Stimulated activated CD8-positive, alpha-beta memory T cell treated with anti-CD3 and anti-CD28 coated beads, Interleukin-7, amount 100 ng/mL, for 48 hours (primary cell): ENCODE measurements at places on chromosomes 16 and 17.

GRCh38 chr16:30417529-30418349, 10.3 kb downstream of the ZNF771 start:
- DNase-seq, result peak; percentile 82

- DNase-seq, result peak; percentile 11
Observed at GRCh38 chr16:11796227-11797165, 562 bp downstream of the ZC3H7A start.

- no peak for DNase-seq
Observed at GRCh38 chr17:64741038-64741641, 79.0 kb upstream of the SMURF2 start.

DNA sequence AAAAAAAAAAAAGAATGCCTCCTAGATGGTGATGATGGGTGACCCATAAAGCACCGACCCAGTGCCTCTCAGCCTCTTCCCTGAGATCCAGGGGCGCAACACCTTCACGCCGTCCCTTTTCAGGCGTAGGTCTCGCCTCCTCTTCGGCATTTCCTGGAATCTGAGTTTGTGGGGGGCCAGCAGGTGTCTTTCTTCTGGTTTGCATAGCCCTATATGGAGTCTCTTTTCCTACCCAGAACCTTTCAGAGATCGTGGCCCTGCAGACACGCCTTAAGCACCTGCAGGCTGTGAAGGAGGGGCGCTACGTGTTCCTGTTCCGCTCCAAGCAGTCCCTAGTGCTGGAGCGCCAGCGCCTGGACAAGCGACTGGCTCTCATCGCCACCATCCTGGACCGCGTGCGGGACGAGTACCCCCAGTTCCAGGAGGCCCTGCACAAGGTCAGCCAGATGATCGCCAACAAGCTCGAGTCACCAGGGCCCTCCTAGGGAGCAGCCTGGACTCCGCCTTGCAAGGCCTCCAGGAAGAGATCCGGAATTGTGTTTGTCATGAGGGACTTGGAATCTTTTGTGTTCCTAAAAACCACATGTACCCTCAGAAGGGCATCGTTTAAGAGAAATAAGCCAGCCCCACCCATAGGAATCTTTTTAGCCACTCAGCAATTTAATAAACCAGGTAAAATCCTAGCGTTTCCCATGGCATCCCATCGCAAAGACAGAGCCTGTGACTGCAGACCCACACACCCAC, 1.9 kb upstream of the GAA start:
- no peak for DNase-seq

GRCh38 chr17:8552577-8553320, 77.8 kb downstream of the MYH10 start:
- no peak for DNase-seq

DNA sequence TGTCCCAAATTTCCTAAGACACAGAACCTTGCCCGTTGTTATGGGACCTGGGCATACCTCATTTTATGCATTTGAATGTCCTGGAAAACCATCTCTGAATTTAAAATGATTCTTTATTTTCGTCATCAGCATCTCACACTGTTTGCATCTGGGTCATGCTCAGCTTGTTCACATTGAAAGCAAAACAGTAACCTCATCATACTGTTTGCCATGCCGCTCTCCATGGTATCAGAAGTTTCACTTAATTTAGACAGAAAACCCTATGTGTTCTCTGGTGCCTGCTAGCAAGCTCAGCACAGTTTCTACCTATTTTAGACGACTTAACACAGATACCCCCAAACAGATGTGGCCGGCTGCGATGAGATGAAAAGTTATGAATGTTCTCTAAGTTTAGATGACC, 292.1 kb downstream of the SNX29 start:
- no peak for DNase-seq

DNA sequence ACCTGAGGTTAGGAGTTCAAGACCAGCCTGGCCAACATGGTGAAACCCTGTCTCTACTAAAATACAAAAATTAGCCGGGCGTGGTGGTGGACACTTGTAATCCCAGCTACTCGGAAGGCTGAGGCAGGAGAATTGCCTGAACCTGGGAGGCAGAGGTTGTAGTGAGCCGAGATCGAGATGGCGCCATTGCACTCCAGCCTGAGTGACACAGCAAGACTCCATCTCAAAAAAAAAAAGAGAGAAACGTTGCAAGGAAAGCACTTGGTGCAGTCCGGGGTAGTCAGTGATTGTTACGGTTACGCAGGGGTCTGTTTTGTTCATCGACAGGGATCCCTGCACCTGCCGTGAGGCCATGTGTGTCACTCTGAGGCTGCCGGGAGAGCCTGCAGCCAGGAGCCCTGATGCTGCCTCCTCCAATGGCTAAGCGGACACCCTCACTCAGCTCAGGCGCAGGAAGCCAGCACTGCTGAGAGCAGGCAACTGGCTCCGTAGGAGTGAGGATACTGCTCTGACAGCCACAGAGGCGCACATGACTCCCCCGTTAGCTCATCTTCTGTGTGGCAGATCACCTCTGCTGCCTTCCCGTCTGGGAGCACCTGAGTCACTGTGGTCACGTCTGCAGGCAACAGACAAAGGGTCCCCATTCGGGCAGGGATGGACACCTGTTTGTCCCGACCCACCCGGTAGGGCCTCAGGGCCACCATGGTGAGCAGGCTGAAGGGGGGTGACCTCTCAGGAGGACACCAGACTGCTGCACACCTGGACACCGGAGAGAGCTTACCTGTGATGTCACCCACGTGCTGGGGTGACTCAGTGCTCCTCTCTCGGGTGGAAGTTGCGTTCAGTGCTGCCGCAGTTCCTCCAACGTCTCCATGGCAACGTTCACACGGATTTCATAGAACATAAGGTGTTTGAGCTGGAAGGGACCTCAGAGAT, 5.2 kb upstream of the RAB26 start:
- no peak for DNase-seq

GRCh38 chr16:55091213-55091870, 160.7 kb downstream of the IRX5 start:
- DNase-seq, result no peak

- DNase-seq, result no peak
Observed at GRCh38 chr17:69800870-69801269, 274.2 kb upstream of the KCNJ16 start.

DNA sequence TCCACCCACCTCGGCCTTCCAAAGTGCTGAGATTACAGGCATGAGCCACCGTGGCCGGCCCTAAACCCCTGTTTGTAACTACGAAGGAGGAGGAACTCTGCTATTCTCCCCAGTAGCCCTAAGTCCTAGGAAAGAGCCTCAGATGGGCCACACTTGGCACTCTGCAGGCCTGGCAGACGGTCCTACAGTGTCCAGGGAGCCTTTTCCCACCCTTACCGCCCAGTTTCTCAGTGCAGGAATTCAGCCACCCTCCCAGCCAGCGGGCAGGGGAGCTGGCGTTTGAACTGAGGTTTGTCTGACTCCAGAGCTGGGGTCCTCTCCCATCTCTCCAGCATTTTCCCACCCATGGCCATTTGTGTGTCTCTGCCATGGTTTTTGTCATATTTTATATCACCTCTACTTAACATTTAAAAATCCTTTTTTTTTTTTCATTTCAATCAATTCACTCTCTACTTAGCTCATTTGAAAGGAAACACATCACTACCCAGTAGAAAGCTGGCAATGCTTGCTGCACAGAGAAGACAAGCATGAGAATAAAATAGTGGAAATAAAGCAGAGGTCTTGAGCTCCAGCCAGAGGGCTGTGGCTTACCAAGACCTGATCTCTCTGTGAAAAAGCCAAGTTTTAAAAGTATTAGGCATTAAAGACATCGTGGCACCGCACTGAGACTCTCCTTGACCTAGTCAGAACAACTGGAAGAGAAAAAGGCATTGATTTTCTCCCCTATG, 34.9 kb downstream of the BCO1 start:
- DNase-seq, result no peak

- DNase-seq, result peak; percentile 28
Observed at GRCh38 chr17:596763-597644, 117.6 kb downstream of the VPS53 start.

DNA sequence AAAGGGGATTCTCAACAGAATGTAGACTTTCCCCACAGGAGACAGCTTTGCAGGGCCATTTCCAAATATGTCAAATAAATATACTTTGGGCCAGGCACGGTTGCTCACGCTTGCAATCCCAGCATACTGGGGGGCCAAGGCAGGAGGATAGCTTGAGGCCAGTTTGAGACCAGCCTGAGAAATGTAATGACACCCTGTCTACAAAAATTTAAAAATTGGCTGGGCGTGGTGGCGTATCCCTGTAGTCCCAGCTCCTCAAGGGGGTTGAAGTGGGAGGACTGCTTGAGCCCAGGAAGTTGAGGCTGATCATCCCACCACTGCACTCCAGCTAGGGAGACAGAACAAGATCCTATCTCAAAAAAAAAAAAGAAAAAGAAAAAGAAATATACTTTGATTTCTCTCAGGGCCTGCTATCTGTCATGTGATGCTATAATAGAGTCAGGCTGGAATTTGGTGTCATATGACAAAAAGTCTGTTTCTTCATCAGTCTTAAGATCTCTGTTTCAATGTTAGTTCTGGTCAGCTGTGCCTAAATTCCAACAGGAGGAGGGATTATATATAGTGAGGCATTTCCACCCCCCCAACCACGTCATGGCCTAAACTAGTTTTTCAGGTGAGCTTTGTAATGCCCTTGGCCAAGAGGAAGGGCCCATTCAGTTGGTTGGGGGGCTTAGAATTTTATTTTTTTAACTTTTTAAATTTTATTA, 4.3 kb upstream of the ZDHHC7 start:
- no peak for DNase-seq

DNA sequence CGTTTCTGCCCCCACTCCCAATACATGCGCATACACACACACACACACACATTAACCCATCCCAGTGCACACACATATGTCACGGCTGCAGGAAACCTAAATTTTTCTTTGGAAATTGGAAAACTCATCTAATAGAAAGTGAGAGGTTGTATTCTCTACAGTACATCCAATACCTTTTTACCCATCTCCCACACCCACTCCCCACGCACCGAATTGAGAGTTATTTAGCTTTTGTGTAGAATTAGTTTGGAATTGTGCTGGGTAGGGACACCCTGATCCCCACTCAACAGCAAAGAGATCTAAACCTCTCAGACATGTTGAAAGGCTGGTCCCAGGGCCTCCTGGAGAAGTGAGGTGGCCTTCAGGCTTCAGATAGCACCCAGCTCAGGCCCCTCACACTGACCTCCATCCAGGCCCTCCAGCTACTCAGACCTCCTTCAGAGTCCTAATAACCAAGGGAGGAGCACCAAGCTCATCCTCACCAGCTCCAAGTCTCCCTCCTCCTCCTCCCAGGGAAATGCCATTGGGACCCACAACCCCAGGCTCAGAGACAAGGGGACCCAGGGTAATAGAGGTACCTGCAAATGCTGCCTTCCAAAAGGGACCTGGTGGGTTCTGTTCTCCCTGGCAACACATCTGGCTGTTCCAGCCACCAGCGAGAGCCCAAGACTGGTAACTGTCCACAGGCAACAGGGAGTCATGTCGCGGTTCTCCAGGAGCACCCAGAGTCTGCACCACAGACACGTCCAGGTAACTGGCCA, 955 bp downstream of the HOXB13 start:
- no peak for DNase-seq

DNA sequence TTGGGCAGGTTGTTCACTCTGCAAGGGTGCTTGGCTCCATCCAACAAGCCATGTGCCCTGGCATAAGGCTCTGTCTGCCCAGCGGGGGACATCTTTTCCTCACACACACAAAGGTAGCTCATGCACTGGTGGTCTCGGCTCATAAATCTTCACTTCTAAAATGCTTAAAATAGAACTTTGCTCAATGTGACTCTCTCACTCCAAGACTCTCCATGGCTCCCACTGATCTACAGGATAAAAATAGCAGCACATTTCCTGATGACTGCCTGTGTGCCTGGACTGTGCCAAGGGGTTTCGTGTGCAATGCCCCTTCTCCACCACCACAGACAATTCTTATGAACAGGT, 15.1 kb upstream of the CIBAR2 start:
- DNase-seq, result no peak

DNA sequence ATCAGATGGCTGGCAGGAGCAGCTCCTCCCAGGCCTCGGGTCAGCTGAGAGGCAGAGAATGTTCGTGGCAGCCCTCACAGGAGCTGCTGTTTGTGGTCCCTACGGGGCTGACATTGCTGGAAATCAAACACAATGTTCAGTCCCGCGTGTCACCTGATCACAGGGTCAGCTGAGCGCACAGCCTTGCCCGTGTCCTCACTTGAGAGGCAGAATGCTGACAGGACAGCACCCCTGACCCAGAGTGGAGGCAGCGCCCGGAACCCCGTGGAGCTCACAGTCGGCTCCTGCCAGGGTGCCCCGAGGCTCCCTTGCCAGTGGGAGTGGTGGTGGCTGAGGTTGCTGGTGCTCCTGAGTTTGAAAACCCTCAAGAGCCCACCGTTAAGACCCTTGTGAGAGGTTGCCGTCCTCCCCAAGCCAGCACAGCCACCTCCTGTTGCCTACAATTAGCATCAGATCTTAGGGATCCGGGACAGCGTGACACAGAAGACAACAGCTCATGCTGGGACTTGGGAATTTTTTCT, 3.6 kb upstream of the CHMP6 start:
- no peak for DNase-seq

GRCh38 chr16:85138825-85139627, 26.8 kb upstream of the CIBAR2 start:
- DNase-seq, result no peak

DNA sequence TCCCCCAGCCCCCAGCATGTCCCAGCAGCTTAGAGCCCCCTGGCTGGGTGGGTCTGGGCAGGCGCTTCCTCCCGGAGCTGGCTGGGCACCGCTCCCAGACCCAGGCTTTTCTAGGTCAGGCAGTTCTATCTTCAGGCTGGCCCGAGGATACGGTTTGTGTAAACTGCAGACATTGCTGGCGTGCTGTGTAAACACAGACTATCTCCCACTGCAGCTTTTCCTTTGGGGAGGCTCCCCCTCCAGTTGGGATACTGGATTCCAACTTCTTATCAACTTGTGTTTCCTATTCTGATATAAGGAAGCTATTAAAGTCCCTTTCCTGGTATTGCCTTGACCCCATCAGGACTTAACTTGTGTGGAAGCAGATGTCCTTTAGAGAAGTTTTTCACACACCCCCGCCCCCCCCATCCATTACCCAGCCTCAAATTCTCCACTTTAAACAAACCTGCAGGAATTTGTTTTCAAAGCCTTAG, 18.3 kb upstream of the GNA13 start:
- DNase-seq, result no peak

GRCh38 chr17:40071313-40072039, 8.7 kb downstream of the THRA start:
- DNase-seq, result no peak

DNA sequence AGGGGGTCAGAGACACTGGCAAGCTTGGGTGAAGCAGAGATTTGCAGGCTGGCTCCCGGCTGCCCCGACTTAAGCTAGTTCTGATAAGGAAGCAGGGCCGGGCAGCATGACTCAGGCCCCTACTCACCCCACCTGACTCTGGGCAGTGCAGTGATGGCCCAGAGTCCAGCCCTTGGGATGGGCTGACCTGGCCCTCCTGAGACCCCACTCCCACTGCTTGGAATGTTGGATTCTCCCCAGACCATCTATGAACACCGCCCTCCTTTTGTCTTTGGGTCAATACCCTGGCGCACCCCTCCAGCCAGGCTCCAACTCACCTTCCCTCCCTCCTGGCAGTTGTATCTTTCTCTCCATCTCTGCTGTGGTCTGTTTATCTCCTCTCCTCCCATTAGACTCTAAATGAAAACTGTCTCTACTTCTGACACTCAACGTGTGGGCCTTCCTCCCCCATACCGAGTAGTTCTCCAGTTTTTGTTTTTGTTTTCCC, 21.0 kb downstream of the LGALS3BP start:
- no peak for DNase-seq

- no peak for DNase-seq
Observed at GRCh38 chr17:2372681-2373080, 28.2 kb downstream of the MNT start.
